ENCODE measurements at places on chromosomes 5 and 9.

DNA sequence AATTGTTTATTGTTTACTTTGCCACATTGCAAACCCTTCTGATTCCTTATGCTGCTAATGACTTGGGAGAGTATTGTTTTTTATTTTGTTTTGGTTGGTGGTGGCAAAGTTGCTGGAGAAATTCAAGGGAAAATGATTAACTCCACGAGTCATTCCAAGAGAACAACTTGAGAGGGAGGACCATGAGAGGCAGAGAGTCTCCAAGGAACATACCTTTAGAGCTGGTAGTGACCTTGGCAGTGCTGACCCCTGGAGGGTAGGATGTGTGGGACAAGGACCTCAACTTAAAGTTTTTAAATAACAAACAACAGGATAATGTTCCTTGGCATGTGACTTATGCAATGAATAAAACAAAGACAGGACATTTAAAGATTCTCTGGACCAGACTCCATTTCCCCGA lies 139.7 kb downstream of the LRRC70 start:
- no peak for DNase-seq

- no peak for DNase-seq
These were observed 31.6 kb upstream of the TENT4A start for GRCh38 chr5:6681682-6682081.

DNA sequence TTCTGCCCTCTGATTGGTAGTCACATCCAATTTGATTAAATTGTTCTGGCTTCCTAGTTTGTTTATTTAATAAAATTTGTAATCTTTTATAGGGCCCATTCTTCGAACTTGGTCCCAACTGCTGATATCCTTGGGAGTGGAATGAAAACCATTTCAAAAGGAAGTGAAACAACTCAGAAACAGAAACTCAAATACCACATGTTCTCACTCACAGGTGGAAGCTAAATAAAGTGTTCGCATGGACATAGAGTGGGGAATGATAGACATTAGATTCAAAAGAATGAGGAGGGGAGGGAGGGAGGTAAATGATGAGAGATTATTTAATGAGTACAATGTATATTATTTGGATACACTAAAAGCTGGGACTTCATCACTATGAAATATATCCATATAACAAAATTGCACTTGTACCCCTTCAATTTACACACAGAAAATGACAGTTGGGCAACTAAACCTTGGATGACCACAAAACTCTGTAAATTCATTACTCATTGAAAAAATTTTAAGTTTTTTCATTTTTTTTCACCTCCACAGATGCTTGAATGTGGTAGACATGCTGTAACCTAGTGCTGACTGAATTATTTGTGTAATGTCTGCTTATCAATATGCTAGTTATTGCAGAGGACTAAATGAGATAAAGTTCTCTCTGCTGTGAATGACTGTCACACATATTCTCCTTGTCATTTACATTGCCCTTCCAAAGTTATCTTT lies 16.0 kb downstream of the ATP10B start:
- DNase-seq, result no peak

DNA sequence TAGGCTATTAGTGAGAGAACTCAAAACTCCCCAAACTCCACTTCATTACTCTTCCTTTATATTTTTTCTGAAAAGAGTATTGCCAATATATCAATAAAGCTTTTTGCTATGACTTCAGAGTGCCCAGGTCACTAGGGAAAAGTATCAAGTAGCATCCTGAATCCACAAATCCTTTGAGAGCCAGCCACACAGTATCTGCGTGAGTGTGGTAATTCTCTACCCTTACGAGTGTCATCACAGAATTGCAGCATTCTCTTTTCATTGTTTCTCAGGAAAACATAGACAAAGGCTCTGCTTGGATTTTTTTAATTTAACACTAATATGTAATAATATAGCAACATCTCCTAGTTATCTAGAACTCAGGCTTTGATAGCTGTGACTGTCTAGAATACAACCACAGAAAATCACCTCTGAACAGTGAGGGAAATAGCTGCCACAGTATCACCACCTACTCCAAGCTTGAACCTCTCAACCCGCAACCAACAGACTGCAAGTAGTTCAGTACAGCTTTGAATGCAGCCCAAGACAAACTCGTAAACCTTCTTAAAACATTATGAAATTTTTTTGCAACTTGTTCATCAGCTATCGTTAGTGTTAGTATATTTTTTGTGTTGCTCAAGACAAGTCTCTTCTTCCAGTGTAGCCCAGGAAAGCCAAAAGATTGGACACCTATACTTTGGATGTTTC lies 79.3 kb upstream of the CCDC152 start:
- no peak for DNase-seq

- no peak for DNase-seq
These were observed 38.4 kb upstream of the PLEKHG4B start for GRCh38 chr5:53381-54174.

- no peak for DNase-seq
These were observed 87.4 kb downstream of the LMX1B start for GRCh38 chr9:126700903-126701812.

- DNase-seq, result no peak
These were observed 444.3 kb upstream of the CLINT1 start for GRCh38 chr5:158303275-158303674.

DNA sequence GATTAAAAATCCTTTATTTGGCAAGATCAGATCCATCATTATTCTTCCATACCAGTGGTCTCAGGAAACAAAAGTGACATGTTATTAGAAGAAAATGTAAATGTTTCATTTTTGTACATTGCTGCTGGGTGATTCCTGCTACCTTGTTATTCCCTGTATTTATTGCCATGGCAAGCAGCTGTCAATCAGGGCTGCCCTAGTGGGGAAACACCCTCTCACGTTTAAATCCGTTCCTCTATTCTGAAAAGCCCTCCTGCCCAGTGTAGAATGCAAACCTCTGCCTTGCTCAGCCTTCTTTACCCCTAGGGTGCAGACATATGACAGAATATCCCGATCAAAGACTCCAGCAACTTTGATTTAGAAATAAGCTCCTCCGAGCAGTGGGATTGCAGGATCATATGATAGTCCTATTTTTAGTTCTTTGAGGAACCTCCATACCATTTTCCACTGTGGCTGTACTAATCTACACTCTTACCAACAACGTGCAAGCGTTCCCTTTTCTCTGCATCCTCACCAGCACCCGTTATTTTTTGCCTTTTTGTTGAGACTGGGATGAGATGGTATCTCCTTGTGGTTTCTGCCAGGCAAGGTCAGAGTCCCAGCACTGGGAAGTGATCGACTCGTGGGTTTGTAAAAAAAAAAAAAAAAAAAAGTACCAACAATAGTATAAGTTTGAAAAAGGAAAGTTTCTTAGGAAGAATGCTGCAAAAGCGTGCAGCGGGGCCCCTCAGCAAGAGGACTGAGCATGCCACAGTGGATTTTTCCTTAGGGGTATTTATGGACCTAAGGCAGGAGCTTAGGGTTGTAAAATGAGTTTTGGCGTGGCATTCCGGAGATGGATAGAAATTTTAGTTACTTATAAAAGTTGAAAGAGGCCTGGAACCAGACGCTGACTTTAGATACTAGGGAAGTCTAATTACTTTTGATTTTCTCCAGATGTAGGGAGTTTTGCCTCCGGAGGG lies 66.7 kb downstream of the HRH2 start:
- no peak for DNase-seq

GRCh38 chr9:101235105-101235866 lies 149.5 kb downstream of the BAAT start:
- no peak for DNase-seq

DNA sequence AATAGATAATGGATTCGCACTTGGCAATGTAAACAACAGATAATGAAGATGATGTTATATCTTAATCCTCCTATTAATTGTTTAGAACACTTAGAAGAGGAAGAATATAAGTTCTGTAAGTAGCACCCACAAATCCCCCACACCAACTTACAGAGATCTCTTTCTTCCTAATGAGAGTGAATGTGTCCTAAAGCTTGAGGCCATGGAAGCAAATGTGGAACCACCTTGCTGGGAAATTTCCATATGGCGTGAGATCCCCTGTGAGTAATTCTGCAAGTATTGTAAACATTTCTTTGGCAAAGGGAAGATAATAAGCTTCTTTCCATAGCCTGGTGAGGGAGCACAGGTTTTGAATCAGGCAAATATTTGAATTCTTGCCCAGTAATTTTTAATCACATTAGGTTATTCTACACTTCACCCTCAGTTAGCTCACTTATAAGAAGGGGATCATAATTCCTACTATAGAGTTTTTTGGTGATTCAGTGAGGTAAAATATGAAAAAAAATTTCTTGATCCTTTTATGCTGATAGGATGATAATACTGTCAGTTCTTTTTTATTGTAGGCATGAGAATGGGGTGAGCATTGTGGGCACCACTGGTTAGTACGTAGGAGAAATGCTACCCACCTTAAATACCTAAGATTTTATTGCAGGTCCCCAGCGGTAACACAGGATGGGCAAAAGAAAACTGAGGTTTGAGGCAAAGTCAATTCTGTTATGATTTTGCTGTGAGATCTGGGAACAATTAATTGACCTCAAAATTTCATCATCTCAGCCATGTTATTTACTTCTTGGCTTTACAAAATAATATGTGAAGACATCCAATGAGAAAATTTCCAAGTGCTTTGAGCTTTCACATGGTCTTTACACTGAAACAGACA lies 574.8 kb downstream of the PSAT1 start:
- DNase-seq, result no peak

GRCh38 chr5:103718108-103718507 lies 155.5 kb upstream of the NUDT12 start:
- no peak for DNase-seq

- DNase-seq, result no peak
These were observed 763.1 kb downstream of the TAF11L14 start for GRCh38 chr5:18397371-18397770.

DNA sequence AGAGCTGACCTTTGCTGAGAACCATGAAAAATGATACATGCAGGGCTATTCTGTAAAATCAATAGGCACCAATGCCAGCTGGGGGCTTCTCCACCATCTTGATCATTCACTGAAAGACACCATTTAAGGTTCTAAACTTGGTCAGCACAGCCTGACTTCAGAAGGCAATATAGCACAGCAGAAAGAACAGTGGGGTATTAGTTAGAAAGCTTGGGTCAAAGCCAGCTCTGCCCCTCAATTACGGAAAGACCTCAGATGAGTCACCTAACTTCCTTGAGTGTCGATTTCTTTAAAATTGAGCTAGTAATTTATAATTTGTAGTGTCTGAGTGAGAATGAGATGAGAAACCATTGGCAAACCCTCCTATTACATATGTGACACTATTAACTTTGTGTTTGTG lies 3.4 kb downstream of the TNC start:
- DNase-seq, result no peak

DNA sequence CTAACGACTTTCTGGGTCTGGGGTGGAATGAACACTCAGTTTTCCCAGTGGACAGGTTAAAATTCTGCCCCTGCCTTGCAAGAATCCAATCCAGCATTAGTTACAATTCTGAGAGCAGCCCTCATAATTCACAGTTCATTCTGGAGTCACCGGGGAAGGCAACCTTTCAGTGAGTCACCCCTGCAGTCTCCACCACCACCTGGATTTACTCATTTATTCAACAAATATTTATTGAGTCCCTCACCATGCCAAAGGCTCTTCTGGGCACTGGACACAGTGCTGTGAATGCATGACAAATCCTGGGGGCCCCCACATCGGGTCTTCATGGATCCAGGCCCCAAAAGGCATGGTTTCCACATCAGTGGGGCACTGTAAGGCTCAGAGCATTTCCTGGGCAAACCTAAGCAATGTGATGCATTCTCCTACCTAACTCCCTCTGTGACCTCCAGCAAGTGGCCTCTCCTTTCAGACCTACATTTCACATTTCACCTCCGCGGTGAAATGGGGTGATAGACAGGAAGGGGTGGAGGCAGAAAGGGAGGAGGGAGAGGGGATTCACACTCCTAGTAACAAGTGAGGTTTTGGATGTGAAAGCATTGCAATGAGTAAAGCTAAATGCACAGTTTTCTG lies 6.4 kb upstream of the MSX2 start:
- no peak for DNase-seq

DNA sequence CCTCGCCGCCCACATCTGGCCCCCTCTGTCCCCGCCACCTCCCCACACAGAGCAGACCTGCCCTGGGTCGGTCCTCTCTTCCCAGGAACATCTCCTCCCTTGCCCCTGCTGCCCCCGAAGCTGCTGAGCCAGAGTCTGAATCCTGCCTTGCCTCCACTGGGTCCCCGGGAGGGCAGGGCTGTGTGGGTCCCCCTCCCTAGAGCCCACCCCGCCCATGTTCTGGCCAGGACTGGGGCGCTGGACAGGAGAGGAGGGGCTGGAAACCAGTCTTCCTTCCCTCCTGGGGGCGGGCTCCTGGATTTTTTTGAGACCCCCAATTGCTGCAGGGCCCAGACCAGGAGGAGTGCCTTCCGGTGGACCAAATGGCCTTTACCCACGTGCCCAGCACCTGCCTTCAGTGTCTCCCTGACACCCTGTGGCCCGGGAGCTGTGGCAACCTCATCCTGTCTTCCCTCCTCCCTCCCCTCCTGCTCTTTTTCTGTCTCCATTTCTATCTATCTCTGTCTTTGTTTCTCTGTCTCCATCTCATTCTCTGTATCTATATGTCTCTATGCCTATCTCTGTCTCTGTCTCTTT lies 12.1 kb downstream of the MRPL36 start:
- no peak for DNase-seq

DNA sequence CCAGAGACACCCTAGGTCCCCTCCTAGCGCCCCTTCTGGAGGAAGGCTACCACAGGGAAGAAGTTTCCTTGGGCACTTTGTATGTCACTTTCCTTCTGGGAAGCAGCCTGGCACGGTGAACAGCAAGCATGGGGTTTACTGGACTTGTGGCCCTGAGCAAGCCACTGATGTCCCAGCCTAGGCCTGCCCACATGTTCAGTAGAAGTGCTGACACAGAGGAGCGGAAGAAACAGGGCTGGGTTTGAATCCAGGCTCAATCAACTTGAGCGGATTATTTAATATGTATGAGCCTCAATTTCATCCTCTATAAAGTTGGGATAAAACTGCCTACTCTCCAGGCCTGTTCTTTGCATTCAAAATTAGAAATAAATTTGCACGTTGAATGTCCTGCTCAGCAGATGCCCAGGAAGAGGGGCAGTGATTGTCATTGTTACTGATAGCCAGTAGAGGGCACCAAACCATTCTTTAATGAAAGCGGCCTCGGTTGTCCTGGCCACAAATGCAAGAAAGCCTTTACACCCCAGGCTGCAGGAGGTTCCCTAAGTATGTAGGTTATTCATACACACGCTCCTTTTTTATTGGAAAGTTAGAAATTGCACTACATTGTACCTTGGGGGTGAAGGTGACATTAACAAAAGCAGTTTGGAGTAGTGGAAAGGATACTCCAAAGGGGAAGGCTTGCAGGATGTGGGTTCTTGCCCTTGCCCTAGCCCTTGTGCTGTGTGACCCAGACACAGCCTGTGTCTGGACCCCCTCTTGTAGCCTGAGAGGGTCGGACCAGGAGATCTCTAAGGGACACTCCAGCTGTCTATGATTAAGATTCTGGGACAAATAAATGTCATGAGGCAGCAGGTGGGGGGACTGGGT lies 13.4 kb upstream of the XPA start:
- DNase-seq, result no peak

GRCh38 chr5:145838276-145838675 lies 3.1 kb upstream of the PRELID2 start:
- no peak for DNase-seq

- DNase-seq, result no peak
These were observed 84.8 kb upstream of the PAM start for GRCh38 chr5:102670224-102670836.
